ENCODE measurements at places on chromosomes 1 and 21.

GRCh38 chr1:193694741-193695140 lies 508.3 kb upstream of the B3GALT2 start:
- no peak for DNase-seq

DNA sequence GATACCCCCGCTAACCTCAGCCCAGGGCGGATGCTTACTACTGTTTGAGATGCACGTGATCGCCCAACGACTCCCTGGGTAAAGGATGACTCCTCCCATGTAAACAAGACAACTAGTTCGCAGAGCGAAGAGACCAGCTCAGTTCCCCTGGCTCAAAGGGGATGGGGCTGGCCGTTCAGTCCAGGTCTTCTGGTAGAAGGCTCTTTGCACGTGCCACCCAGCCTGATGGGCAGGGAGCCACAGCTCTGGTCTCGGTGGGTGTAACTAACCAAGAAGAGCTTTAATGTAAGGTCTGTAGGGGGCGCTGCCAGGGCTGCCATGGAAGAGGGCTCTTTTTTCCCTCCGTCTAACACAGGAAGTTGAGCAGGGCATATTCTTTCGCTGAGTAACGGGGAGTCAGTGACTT lies 49.4 kb upstream of the PARP1 start:
- DNase-seq: no peak

- DNase-seq: no peak
Measured at GRCh38 chr1:14599183-14599791, 802 bp downstream of the KAZN start.

GRCh38 chr1:233343262-233343661 lies 15.7 kb downstream of the MAP3K21 start:
- DNase-seq: no peak

DNA sequence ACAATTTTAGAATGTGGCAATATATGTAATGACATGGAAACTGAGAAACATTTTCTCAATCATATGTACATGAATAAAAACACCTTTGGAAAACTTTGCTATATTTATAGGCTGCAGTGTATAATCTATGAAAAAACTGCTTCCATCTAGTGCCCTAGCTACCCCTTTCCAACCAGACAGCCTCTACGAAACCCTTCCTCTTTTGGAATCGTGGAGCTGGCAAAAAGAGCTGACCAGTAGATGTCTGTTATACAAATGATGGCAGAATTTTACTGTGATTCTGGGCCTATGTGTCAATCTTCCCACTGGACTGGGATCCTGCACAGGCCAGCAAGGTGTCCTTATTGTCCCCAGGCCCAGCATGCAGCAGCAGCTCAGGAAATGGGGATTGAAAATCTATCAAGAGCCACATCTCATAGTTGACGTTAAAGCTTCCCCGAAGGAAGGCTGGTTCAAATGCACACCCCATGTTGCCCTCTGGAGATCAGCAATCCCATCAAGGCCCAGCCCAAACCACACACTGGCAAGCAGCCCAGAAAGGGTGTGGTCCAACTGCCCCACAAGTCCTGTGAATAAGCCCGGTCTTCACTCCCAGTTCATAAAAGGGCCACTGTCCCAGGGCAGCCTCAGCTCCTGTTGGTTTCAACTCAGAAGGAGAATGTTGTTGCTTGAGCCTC lies 8.8 kb upstream of the FAM20B start:
- DNase-seq: no peak

GRCh38 chr21:25862596-25862995 lies 127.8 kb downstream of the GABPA start:
- no peak for DNase-seq

DNA sequence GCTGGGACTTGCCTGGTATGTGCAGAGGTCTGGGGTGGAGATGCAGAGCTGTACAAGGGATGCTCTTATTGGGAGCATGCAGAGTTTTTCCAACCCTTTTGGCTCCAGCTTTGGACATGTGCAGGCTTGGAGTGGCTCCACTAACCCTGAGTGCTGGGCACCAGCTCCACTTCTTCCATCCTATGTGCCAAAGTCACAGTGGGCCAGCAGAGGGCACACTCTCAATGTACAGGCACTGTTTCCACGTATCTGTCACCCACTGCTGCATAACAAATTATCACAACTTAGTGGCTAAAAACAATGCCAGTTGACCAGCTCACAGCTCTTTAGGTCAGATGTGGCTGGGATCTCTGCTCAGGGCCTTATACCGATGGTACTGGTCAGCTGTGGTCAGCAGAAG lies 631.8 kb downstream of the AJAP1 start:
- no peak for DNase-seq

All from stimulated activated CD8-positive, alpha-beta memory T cell treated with anti-CD3 and anti-CD28 coated beads, Interleukin-2, amount 100 ng/mL, for 1 hour (primary cell).